ENCODE measurements at places on chromosomes 13 and 19.

DNA sequence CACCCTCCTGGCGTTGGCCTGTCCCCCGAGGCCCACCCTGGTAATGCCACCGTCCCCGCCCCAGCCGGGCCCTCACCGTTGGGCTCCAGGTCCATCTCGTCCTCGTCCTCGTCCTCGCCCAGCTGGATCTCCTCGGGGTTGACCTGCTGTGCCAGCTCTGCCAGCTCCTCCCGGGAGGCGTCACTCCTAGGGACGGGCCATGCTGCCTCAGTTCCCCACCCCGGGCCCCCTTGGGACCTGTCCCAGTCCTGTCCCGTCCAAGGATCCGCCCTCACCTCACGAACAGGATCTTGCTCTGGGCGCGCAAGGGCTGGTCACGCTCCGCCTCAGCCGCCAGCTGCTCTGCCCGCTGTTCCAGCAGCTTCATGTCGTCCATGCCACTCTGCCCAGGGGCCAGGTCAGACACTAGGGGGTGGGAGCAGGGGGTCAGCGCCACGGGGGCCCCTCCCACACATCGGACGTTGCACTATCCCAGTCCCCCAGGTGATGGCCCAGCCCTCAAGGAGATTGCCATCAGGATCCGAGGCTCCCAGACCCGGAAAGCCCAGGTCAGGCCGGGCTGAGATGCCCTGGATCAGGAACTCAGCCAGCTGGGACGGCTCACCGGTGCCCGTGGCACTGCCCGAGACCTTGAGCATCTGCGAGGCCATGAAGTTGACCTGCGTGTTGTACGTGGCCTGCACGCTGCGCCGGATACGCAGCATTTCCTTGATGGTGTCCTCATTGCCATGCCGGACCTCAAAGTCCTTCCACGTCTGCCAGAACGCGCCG, 9.5 kb downstream of the XAB2 start:
- no peak for DNase-seq

GRCh38 chr13:57629821-57630235, 1.7 kb upstream of the PCDH17 start:
- DNase-seq = no peak

GRCh38 chr13:33235078-33235477, 50.5 kb downstream of the STARD13 start:
- no peak for DNase-seq

DNA sequence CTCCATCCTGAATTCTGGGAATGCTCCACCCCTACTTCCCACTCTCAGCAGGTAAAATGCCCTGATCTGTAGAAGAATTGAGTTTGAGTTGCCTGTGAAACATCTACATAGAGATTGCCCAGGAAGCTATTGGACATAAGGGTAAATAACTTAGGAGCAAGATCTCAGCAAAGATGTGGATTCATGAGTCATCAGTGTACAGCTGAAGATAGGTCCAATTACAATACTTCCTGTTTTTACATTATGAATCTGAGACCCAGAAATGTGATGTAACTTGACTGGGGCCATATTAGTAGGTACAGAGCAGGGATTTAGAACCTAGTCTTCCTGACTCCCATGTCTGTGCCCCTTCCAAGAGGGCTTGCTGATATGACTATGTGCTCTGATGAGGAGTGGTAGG, 79.4 kb upstream of the FNDC3A start:
- no peak for DNase-seq

DNA sequence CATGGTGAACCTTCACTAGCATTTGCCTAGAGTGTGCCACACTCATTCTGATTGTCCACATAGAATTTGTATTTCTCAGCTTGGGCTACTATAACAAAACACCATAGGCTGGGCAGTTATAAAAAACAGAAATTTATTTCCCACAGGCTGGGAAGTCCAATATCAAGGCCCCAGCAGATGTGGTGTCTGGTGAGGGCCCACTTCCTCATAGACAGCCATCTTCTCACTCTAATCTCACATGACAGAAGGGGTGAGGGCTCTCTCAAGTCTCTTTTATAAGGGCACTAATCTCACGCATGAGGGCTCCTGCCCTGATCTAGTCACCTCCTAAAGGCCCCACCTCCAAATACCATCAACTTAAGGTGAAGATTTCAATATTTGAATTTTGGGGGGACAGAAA, 53.6 kb downstream of the LRRC63 start:
- no peak for DNase-seq

- peak; percentile 6 for DNase-seq
These were observed 523 bp downstream of the ELAVL1 start for GRCh38 chr19:8004723-8005513.

- peak; percentile 3 for DNase-seq
These were observed 46.9 kb upstream of the VSTM2B start for GRCh38 chr19:29478578-29479565.

GRCh38 chr13:104979281-104980030, 1556.0 kb downstream of the EFNB2 start:
- DNase-seq = no peak

DNA sequence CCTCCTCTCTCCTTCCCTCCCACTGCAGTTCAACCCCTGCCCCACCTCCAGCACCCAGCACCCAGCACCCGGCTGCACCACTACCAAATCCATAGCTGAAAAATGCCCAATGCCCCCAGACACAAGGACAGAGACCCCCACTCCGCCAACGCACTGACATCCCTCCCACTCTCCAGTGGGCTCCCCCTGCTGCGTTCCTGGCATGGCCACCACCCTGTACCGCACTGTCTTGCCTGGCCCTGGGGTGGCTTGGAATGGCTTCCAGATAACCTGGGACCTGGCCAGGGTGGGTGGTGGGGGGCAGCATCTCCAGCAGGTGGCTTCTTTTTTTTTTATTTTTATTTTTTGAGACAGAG, 5.8 kb upstream of the MKNK2 start:
- no peak for DNase-seq

DNA sequence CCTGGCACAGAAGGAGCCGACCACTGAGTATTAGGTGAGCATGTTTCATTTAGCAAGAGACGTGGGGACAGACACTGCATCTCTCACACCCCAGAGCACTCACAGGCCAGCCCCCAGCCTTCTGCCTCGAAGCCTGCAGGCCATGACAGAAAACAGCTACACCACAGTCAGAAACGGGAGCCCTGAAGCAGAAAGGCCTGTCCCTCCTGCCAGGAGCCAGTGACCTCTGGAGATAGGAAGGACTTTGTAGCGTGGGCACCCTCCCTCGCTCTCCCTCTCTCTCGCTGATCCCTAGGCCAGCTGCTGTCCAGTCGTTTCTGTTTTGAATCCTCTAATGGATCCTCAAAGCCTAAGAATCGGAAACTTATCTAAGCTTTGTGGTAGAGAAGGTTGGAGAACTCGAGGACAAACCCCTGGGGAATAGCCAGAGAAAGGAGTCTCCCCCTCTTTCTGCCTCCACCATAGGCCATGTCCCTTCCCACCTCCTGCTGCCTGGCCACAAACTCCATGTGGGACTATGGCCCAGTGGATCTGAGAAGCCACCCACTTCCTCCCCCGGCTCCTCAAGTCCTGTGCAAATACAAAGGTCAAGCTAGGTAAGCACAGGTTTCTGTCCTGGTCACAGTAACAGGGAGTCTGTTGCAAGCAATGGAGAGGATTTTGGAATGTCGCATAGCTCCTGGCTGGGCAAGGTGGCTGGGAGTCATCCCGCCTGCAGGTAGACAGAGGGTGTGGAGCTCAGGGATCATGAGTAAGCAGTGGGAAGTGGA, 95.1 kb downstream of the NUFIP1 start:
- DNase-seq = no peak

DNA sequence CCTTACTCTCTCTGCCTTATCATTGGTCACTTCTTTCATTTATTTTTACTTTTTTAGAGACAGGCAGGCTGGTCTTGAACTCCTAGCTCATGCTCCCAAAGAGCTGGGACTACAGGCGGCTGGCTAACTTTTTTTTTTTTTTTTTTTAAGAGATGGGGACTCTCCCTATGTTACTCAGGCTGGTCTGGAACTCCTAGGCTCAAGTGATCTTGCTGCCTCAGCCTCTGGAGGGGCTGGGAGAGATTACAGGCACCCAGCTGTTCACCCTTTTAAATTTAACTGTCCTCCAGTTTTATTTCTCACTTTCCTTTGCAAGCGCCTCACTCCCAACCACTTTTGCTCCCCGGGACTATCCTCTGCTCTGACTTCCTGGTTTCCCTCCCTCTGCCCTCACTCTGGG, 5.6 kb upstream of the CLDN10 start:
- no peak for DNase-seq

- DNase-seq = no peak
These were observed 4.8 kb upstream of the DAPK3 start for GRCh38 chr19:3975637-3976087.

DNA sequence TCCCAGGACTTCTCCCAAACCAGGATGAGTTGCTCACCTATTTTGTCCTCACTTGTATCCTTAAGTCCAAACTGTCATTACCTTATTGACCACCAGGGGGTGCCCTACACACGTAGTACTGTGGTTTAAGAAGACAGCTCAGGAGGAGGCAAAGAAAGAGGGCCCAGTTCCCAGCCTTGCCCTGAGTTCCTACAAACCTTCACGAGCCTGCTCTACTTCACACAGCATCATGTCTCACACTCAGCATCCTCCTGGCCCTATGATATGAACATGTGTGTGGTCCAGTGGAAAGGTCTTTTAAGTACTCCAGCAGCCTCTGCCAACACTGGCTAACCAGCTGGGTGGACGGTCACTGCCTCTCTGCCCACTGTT, 8.1 kb upstream of the ZNF784 start:
- DNase-seq = peak; percentile 74

- DNase-seq = no peak
These were observed 151.0 kb upstream of the TMTC4 start for GRCh38 chr13:100825557-100825956.

DNA sequence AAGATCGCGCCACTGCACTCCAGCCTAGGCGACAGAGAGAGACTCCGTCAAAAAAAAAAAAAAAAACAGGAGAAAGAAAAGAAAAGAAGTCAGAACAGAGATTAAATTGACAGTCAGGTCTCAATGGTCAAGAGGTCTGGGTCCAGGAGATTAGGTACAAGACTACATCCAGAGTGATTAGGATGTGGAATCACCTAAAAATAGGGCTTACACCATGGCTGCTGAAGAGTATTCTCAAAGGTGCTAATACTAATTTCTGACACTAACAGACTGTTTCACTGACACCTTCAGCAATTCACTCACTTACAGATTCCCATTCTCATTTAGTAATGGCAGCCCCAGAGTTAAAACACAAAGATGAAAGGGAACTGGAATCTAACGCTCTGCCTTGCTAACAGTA, 91.7 kb downstream of the TBC1D4 start:
- DNase-seq = no peak

DNA sequence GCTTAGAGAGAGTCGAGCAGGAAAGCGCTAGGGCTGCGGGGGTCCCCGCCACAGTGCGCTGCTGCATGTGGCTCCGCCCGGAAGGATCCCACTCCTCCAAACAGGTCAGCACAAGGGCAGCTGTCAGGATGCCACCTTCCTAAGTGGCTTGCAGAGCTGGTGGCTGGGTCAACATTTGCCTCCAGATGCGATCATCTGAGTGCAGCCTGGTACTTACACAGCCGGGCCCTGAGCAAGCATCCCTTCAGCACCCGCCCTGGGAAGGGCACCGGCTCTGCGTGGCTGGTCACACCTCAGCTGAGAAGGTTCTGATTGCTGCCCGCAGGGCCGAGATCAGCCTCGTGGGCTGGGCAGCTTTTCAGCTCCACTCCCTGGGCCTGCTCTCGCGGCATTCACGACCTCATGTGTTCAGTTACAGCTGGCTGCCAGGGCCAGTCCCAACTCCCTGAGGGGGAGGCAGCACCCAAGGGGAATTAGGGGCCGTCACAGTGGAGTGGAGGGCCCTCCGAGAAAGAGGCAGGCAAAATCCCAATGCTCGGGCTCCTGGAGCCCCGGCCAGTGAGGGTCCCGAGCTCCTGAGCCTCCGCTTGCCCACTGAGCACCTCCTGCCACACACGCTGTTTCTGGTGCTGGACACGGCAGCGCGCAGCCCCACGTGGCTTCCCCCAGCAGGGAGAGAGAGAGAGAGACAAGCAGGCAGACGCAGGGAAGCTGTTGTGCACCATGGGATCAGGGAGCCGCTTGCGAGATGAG, 26.8 kb downstream of the AP1M1 start:
- no peak for DNase-seq

- DNase-seq = no peak
These were observed 7.8 kb downstream of the SMARCA4 start for GRCh38 chr19:10968527-10969135.

- no peak for DNase-seq
These were observed 51.5 kb downstream of the EPS15L1 start for GRCh38 chr19:16420336-16420676.

Data from stimulated activated CD8-positive, alpha-beta memory T cell treated with anti-CD3 and anti-CD28 coated beads, Interleukin-4, amount 100 ng/mL, for 24 hours (primary cell).